ENCODE measurements at places on chromosomes 1 and 21.
A peak's percentile ranks its signal among the peaks of the same experiment; 100 is the strongest.

DNA sequence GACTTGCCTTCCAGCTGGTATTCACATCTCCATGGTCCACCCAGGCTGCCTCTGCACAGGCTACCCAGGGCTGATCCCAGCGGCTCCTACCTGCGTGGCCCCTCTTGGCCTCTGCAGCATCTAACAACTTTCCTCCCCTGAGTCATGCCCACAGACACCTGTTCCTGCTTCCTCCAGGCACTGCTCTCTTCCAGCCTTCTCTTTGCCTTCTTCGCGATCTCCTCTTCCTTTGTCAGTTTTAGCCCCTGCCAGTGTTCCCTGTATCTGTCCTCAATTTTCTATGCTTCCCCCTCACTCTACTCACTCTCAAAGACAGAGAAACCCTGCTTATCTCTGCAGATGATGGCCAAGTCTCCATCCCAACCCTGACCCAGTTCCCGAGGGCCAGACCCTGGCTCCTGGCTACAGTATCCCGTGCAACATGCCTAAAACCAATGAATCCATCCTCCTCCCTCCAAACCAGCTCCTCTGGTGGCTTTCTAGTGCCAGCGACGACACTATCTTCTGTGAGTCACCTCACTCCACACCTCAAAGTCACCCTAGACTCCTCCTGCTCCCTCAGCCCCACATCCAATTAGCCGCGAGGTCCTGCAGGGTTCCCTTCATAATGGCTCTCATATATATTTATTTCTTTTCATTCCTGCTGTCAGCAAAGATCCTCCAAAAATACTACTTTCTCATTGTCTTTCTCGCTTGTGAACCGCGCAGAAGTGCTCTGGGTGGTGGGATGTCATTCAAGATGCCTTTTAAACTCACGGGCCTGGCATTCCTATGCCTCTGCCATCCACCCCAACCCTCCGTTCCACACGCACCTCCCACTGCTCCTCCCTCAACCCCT, 259.2 kb downstream of the TOMM20 start:
- no peak for DNase-seq

DNA sequence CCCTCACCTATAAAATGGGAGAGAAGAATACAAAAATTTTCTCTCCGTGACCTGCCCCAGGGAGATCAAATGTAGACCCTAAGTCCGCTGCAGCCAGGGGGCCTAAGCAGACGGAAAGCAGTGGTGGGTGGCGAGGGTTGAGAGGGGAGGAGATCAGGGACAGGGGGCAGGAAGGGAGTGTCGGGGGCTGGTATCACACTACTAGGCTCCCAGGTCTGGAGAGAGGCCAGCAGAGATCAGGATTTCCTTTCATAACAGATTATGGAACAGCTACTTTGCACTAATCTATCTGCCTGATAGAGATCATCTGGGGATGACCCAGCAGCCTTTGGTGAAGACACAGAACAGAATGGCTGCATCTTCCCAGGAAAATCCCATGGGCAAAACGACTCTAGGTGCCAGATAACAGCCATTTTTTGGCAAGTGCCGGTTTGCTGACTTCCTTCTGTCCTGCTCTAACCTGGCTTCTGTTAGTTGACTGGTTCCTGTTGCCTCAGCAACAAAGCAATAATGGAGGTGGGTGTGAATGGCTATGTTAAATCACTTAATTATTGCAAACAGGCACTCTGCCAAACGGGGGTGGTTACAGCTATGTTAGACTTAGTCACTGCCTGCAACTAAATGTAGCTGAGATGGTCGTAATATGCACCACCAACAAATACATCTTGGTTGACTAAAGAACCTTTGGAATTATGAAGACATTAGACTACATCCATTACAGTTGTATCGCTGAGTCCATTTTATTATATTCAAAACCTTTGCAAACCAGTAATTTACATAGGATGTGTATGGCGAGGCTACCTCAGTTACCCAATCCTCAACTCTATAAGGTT, 30.0 kb upstream of the EPS8L3 start:
- peak; percentile 65 for DNase-seq

GRCh38 chr1:29785137-29785527, 548.8 kb downstream of the PTPRU start:
- no peak for DNase-seq

GRCh38 chr1:198276241-198276640, 119.4 kb downstream of the NEK7 start:
- no peak for DNase-seq

DNA sequence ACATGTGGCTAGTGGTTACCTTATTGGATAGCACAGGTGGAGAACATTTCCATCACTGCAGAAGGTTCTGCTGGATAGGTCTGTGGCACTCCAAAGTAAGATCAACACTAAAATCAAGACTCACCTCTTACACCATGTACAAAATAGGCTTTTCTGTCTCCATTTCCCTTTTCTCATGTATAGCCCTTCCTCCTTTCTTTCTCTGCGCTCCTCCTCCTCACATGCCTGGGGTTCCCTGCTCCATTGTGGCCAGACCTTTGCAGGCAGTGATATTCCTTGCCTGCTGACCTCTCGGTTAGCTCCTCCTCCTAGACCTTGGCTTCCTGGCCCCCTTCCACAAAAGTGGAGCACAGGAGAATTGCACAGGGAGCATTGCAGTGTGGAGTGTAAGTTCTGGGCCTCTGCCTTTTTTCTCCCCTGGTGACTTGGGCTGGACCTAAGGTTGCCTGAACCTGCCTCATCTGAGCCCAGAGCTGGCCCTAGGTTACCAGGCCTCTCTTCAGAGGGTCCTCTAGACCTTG, 33.2 kb upstream of the RBM15 start:
- no peak for DNase-seq

DNA sequence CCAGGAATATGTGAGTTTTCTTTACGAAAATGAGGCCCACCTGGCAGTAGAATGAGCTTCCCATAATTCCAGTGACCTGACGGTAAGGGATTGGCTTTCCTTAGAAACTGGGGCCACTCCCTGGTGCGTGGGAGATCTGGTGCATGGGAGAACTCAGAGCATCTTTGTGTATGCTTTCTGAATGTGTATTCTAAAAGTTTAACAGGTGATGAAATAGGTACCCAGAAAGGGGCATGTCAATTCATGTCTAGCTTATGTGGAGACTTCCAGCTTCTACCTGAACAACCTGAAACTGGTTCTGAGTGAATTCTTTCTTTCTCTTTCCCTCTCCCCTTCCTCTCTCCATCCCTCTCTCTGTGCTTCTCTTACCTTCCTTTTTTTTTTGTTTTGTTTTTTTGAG, 15.2 kb upstream of the FCRLA start:
- no peak for DNase-seq
